ENCODE measurements at places on chromosomes 2 and 18.
A peak's percentile ranks its signal among the peaks of the same experiment; 100 is the strongest.

- no peak for DNase-seq
Observed at GRCh38 chr18:48672671-48673340, 134.0 kb downstream of the CTIF start.

DNA sequence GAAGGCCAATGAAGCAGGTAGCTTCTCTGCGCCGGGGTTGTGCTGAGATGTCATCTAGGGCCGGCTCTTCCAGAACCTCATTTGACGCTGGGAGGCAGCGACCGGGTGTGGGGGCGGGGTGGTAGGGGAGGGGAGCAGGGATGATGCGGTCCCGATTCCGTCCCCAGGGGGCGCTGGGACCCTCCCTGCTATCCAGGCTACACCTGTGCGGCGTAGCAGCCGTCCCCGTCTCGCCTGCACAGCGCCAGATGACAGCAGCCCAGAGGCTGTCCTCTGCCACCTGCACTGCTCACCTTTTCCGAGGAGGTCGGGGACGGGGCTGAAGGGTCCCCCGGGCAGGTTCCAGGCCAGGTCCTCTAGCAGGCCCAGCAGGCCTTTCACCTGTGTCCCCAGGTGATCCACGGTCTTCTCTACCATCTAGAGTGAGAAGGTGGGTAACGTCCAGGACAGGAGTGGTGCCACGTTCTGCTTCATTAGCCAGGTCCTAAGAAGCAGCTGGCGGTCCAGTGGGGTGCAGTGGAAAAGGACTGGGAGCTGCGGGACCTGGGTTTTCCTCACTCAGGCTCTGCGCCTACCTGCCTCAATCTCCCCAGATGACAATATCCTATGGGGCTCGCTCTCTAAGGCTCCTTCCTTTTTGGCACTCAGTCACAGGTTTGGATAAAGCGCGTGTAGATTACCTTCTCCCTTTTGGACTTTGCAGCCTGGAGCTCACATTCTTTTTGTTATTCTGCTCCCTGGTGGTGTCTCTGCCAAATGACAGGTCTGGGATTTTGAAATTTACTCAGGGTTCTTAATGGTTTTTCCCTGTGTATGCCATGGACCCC is 56.0 kb upstream of the RAB6C start:
- DNase-seq: peak; percentile 4

GRCh38 chr2:23712756-23713151 is 214.2 kb downstream of the ATAD2B start:
- DNase-seq: no peak

- no peak for DNase-seq
Observed at GRCh38 chr2:150698016-150698661, 210.7 kb upstream of the RND3 start.

GRCh38 chr2:197673606-197674005 is 1.8 kb downstream of the RFTN2 start:
- no peak for DNase-seq

DNA sequence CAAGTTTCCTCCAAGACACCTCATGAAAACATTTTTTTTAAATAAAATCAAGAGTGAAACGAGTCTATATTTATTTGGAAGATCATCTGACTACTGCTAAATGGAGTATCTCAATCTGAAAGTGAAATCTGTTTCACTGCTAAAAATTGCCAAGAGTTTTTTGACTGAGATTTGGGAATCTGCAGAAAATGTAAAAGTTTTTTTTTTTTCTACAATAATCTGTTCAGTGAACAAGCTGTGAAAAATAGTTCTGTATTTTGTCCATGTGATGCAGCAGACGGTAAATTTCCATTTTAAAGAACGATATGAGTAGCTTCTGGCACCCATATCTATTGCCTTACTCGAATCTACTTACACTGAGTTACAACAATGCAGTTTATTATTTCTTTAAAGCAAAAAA is 519.7 kb downstream of the PLCL1 start:
- DNase-seq: no peak

DNA sequence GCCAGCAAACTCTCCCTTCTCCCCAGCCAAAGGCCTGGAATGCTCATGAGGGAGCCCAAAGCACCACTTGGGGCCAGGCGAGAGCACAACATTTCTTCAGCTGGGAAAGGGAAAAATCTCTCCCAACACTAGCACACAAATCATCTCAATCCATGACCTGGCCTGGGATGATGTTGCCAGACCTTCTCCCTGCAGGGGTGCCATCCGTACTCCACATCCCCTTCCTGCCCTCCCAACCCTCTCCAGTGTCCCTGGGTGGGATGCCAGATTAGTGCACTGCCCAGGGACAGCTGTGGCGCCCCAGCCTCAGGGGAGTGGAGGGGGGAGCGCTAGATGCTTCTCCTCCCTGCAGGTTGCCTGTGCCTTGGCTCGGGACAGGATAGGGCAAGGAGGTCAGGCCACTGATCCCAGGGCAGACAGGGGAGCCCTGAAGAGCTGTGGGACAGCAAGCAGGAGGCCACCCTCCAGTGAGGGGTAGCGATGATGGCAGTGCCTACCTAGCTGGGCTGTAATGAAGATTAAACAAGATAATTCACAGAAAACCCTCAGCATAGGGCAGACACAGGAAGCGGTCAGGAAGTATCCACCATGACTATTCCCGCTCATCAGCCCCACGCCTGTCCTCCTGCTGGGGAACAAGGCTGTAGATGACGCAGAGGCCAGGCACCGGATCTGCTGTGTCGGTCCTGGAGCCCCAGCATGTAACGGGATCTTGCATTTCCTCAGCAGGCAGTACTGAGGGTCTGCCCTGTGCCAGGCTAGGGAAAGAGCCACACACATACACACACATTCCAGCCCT is 31.1 kb downstream of the SERTAD2 start:
- DNase-seq: no peak

DNA sequence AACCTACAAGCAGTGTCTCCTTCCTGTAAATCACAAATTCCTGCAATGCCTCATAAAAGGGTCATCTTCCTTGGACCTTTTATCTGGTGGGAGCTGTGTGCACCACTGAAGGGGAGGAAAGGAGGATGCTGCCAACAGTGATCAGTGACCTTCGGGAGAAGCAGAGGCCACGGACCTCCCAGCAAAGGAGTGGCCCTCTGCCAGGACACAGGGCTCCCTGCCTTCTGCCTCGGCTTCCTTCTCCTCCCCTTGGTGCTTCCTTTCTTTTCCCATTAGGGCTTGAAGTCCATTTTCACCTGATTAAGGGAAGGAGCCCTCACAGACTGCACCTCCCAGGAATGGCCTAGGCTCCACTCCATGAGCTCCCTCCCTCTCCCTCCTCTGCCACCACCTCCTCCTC is 85.3 kb upstream of the ITGA6 start:
- DNase-seq: no peak

DNA sequence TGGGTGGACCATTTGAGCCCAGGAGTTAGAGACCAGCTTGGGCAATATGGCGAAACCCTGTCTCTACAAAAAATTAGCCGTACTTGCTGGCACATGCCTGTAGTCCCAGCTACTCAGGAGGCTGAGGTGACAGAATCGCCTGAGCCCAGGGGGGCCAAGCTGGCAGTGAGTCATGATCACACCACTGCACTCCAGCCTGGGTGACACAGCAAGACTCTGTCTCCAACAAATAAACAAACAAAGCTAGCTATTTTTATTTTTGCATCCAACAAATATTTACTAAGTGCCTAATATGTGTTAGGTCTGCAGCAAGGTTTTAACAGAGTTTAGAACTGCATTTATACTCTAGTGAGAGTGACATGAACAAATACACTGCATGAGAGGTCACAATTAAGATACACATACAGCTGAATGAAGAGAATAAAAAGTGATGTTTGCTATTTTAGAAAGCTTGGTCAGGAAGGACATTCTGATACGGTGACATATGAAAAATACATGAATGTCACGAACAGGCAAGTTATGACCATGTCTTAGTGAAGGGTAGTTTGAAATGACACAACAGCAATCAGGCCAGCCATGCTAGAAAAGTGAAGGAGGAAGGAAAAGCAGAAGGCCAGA is 83.2 kb upstream of the FRZB start:
- no peak for DNase-seq

DNA sequence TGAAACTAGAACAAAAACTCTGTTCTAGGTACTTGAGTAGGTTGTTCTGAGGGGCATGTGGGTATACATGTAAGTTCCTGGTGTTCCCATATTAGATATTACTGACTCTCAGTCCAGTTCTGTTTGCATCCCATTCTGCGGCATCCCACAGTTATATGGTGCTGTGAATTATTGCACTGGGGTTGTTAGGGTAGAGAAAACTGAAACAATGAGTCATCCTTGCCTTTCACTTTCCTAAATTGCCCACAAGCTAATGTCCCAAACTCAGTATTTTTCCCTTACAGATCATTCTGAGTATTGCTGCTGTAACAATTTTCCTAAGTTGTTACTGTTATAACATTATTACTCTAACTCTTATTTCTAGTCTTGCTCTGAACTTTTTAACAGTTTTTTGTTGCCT is 3.0 kb downstream of the WDR75 start:
- DNase-seq: no peak

DNA sequence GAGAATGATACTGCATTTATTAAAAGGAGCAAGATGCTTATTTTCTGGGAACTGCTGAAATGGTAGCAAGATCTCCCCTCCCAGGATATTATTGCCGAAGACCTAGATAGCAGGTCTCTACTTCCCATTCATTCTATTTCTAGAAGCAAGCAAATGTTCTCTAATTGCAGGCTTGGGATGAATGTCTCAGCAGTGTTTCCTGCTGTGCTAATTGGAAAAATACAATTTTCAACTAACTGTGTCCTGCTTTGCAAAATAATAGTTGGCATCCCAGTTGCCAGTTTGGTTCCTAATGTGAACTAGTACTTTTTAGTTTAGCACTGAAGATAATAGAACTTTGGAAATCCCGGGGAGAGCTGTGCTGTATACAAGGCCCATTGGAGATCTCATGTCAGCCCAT is 26.1 kb downstream of the SLC20A1 start:
- DNase-seq: no peak

DNA sequence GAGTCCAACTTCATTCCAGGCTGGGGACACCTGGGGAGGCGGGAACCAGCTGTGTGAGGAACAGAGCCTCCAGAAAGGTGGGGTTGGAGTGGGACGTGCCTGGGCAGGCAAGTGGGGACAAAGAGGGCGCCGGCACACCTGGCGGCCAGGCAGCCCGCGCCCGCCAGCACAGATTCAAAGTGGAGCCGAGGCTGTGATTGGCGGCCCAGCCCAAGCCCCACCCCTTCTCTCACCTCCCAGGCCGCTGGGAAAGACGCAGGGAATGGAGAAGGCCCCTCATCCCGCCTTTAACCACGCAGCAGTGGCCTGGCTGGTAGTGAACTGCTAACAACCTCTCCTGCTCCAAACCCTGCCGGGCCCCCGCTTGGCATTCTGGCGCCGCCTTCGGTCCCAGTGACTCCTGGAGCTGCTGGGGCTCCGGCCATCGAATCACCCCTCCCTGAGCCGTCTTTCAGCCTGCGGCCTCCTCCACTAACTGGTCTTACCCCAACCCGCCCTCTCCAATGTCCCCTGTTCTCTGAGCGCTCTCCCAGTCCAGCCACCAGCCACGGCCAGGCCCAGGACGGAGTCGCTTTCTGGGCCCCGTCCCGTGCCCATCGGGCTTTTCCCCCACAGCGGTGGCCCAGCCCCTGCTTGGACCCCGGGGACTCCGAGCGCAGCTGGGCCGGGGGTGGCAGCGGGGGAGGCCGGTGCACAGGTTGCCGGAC is 27.9 kb upstream of the PTMA start:
- no peak for DNase-seq

DNA sequence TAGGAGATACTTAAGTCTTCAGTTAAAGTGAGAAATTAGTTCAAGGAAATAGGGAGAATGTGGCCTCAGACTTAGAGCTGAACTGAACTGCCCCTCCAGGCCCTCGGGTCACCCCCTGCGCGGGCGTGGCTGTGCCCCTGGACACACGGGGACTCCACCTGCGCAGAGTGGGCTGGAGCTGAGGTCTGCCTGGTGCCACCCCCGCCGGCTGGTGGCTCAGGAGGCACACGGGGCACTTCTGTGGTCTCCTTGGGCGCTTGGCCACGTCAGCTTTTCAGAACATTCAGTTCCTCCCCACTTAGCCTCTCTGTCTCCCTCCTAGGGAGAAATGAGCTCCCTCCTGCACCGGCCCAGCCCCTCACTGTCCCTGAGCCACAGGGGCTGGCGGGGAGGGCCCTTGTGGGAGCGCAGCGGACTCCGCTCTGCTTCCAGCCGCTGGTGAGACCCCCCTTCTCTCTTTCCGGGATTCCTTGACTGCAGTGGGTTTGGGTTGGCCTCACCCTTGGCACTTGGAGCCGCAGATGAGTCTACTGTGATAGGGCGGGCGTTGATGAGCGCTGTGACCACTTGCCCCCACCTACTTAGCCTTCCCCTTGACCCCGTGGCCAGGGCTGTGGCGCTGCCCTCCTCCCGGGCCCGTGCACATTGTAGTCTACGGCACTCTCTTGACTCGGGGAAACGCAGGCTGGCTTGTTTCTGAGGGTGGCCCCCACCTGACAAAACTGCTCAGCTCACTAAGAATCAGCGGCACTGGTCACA is 18.2 kb upstream of the PDIA6 start:
- DNase-seq: no peak

DNA sequence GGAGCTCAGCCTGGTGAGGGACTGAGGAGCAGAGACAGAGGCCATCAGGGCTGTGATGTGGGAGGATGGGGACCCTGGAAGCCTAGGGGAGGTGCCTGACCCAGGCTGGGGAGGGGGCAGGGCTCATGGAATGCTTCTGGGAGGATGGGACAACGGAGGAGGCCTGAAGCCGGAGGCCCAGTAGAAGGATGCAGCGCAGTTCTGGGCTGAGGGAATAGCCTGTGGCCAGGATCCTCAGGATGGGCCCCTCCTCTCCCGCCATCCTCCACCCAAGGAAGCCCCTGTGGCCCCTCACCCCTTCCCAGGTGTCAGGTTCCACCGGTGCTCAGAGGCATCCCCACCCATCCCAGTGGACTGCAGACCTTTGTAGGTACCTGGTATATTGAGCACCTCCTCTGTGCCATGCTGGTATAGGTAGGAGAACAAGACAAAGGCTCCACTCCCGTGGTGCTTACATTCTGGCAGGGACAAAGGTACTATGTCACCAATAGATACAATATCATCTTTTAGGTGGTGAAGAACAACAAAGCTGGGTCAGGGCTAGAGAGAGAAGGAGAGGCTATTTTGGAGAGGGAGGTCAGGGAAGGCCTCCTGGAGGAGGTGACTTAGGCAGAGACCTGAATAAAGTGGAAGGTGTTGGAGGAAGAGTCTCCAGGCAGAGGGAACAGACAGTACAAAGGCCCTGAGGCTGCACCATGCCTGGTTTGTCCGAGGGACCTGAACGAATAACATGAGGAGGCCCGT is 2.7 kb downstream of the ZAP70 start:
- no peak for DNase-seq

GRCh38 chr2:86281066-86281700 is 56.2 kb downstream of the REEP1 start:
- no peak for DNase-seq

DNA sequence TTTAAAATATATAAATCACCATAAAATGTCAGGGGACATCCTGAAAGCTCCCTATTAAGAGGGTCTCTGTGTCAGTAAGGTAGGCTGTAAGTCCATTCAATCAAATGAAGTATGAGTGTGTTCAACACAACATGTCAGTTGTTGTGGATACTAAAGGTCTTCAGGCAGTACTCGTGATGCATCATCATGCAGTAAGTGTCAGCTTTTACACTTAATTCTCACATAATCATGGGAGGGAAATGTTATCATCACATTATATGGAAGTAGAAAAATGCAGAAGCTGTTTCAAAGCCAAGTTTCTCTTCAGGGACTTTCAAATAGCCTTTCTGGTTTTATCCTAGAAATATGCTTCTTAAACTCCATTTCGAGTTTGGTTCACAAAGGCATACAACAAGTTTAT is 477.1 kb upstream of the ID2 start:
- DNase-seq: no peak

- no peak for DNase-seq
Observed at GRCh38 chr2:173513107-173513727, 158.5 kb downstream of the CDCA7 start.

Measured in CMK (cell line).